ENCODE measurements at places on chromosomes 16 and 17.

DNA sequence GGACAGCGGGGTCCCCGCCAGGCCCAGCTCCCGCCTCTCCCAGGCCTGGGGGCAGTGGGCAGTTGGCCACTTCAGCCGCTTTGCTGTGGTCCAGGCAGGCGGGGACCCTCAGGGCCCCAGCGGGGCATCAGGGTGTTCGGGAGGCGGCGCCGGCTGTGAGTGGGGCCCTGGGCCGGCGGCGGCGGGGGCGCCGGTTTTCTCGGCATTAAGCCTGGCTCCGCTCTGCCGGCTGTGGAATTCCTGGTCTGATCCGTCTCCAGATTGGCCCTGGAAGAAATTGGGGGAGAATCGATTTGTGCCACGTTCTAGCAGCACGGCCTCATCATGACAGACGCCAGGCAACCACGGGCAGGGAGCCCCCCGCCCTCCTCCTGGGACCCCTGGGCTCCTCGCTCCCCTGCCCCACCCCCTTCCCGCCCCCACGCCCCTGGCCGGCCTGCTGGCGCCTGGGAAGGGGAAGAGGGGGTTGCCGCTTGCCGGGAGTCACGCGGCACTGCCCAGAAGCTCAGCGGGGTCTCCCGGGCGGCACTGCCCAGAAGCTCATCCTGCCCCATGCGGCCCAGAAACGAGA is 28.6 kb upstream of the SSTR5 start:
- no peak for DNase-seq

GRCh38 chr17:50267074-50267841 is 7.0 kb upstream of the TMEM92 start:
- DNase-seq = no peak

DNA sequence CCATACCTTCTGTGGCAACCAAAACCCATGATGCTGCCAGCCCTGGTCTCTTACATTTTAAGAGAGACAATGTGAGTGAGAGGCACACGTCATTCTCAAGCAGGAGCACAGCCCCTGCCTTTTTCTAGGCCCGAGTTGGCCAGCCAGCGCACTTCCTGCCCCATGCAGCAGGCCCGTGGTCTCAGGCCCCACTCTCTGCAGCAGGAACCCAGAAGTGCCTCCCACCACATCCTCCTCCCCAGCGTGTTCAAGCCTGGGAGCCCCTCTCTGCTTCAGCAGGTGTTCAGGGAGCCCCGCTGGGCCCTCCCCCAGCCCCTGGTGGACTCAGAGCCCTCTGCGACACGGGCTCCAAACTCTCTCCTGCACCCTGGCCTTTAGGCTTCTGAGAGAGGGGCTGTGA is 30.5 kb downstream of the ITGAE start:
- no peak for DNase-seq

- DNase-seq = peak; percentile 53
Measured at GRCh38 chr16:86387468-86388440, 122.6 kb upstream of the FOXF1 start.

- no peak for DNase-seq
Measured at GRCh38 chr17:27466376-27466742, 10.1 kb downstream of the KSR1 start.

DNA sequence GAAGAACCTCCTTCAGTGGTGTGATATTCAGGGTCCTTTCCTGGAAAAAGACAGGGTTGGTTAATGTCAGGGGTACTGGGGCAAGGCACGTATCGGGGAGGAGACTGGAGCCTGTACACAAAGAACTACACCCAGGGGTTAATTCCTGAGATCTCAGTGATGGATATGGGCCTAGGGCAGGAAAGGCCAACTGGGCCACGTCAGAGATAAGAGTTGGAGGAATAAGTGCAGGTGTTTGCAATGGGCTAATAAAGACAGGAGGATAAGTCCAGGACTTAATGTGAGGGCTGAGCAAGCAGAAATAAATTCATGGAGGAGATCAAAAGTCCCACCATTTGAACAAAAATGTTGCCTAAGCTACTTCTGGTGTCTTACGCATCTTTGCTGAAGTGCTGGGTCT is 10.4 kb upstream of the HERPUD1 start:
- DNase-seq = no peak

- DNase-seq = no peak
Measured at GRCh38 chr17:1267471-1267943, 2.7 kb upstream of the BHLHA9 start.

Measured in inflammatory macrophage treated with lipopolysaccharide for 1 hour (primary cell).